ENCODE measurements at places on chromosomes 5 and 9.

DNA sequence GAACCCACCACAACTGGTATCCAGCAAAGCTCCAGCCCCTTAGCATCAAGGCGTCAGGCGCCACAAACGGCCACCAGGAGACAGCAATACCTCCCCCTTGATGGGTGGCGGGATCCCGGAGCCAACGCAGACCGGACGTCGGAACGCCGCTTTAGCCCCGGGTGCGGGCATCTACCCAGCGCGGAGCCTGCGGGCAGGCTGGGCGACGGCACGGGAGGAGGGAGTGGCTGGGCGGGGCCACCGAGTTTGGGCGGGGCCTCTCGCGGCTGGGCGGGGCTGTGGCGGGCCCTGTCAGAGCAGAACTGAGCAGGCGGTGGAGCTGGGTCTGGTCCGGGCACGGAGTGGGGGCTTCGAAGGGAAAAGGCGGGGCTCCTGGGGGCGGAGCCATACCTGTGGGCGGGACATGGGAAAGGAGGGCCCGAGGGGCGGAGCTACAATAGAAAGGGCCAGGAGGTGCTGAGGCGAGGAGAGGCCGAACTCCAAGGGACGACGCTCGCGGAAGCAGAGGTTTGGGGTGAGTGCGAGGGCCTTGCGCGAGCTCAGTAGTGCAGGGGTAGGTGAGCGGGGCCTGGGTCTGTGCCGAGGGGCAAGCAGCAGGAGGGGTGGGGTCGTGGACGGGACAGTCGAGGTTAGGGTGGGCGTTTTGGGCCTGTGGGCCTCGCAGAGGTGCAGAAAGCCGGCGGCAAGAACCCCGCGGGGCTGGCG lies 40.2 kb upstream of the GARNL3 start:
- DNase-seq: peak; percentile 97

DNA sequence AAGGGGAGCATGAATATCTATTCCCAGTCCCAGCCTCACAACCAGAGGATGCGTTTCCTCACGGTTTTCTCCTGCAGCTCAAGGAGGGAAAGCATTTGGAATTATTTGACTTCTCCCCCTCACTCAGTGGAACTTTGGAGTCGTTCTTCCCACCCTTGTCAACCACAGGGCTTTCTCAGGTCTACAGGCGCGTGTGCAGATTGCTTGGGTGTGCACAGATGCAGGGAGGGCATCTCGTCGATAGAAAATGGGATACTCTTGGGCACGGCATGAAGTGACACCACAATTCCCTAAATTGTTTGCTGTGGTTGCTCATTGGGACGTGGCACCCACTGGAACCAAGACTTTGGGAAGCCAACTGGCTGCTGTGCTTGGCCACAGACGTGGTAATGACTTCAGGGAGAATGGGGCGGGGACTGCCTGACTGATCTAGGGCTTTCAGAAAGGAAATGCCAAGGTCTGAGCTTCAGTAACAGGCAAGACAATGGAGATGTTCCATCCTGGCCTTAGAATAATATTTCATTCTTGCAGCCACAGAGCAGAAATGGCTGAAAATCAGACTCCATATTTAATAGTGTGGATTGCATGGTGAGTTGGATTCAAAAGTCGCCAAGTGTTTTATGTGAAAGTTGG lies 12.2 kb upstream of the OBP2B start:
- DNase-seq: no peak

- DNase-seq: no peak
Measured at GRCh38 chr9:113570106-113570505, 106.6 kb downstream of the RGS3 start.

- peak; percentile 48 for DNase-seq
Measured at GRCh38 chr9:37412431-37413151, 9.9 kb upstream of the GRHPR start.

GRCh38 chr5:8843771-8844170 lies 702.1 kb downstream of the SEMA5A start:
- peak; percentile 93 for DNase-seq

GRCh38 chr5:103034662-103035392 lies 85.1 kb downstream of the GIN1 start:
- DNase-seq: no peak

DNA sequence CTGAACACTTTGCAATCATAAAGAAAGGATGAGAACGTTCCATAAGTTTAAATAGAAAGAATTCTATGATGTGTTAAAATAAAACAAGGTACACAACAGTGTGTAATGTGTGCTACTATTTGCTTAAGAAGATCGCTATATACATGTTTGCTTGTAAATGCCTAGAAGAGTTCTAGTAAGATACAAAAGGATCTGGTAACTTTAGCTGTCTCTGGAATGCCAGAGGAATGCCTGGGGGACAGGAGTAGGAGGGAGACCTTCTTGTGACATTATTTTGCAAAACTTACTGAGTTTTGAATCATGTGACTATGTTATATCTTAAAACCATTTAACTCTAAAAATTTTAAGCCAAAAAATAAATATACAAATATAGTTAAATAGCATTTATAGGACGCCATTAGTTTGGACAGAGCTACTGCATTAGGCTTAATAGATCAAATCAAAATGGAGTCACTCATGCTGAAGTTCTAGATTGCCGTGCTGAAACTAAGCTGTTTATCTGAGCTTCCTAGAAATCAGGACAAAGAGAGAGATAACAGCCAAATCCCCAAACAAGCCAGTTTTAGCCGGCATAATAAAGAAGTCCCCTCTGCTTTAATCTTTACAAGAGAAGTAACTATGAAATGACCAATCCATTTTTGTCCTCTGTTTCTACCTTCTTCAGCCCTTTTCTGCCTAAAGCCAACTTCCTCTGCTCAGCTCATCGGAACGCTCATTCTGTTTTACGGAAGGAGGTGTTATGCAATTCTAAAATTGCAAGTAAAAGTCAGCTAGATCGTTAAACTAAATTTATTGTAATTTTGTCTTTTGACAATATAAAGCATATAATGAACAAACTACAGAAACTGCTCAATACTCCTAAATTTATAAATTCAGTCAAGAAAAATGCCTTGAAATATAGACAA lies 44.8 kb downstream of the LIX1 start:
- DNase-seq: no peak
